RWPE2 (cell line): ENCODE measurements at places on chromosomes 1 and 21.

GRCh38 chr1:2449636-2450454 lies 26.2 kb upstream of the PLCH2 start:
- no peak for DNase-seq

DNA sequence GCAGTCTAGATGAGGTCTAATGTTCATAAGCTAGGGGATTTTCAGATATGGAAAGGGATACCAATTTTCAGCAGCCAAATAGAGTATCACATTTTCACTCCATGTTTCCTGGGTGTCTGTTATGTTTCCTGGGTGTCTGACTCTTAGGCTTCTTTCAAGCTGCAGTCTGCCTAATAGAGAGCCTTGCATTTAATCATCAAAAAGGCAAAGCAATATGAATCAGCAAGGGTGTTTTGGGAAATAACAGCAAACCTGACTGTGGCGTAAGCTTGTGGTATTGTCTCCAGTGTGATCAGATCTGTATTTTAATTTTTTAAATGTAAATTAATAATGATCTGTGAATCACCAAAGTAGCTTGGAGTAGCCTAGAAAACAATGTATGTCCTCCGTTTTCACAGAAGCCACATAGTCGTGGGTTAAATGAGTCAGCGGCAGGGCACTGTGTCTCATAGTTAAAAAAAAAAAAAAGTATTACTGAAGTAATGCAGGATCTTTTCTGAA lies 10.4 kb downstream of the LGALS8 start:
- no peak for DNase-seq

DNA sequence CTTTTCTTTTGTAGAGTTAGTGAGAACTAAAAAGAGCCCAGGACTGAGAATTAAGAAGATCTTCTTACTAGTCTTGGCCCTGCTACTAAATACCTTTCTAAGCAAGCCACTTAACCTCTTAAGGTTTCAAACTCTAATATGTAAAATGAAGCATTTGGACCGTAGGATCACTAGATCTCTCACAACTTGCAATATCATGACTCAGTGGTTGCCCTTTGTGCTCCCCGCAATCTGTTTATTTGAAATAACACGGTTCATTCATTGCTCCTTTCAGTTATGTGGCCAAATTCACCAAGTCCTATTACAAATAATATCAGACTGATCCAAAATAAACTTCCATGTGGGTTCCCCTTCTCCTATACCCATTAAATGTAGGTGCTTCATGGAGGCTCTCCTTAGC lies 10.8 kb downstream of the PALMD start:
- DNase-seq = no peak

GRCh38 chr1:202045705-202046104 lies 35.3 kb downstream of the ELF3 start:
- DNase-seq = no peak

DNA sequence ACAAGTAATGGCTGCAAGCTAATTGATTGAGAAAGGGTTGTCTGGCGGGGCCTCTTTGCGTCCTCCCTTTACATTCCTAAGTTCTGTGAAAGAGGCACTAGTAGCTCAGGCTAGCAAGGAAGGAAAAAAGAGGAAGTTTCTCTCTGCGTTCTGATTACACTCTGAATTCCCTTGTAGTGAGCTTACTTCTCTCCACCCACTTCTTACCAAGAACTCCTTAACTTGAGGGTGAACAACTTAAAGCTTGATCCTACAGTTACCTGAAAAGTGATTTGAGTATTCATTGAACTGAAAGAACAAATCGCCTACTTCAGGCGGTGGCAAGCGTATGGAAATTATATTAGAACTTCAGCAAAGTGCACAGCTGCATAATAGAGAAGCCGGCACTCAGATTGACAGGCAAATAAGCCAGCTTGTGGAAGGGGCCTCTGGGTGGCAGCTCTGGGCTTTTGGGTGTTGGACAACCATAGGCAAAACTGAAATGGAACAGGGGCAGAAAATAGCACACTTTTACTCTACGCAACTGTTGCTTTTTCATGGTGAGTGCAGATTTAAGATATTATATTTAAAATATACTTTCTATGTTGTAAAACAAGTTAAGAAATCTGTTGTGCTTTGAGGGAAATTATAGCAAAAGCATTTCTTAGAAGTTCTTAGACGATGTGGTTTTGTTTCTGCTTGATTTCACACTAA lies 464.5 kb downstream of the USP25 start:
- DNase-seq = no peak

- DNase-seq = no peak
Observed at GRCh38 chr21:46325073-46325912, 1.3 kb downstream of the PCNT start.
